ENCODE measurements at places on chromosomes 12 and 14.

DNA sequence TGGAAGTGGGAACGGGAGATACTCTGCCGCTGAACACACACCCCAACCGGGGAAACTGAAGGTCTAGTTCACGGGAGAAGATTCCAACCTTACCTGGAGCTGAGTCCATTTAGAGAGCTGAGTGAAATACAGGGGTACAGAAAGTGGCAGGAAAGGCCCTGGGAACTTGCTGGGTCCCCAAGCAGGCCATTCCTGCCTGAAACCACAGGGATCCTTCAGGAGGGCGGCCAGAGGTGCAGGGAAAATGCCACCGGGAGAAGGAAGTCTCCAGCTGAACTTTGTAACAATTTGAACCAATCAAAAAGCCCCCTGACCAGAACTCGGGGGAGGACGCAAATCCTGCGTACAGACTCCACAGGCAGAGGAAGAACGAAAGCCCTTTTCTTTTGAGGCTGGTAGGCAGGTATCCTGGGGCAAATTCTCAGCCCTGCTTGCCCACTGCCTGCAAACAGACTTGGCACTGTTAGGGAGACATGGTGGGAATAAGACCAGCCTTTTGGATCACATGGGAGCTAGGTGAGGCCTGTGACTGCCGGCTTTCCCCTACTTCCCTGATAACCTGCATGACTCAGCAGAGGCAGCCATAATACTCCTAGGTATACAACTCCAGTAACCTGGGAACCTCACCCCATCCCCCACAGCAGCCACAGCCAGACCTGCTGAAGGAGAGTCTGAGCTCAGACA lies 170.9 kb downstream of the SEC23A start:
- no peak for DNase-seq

DNA sequence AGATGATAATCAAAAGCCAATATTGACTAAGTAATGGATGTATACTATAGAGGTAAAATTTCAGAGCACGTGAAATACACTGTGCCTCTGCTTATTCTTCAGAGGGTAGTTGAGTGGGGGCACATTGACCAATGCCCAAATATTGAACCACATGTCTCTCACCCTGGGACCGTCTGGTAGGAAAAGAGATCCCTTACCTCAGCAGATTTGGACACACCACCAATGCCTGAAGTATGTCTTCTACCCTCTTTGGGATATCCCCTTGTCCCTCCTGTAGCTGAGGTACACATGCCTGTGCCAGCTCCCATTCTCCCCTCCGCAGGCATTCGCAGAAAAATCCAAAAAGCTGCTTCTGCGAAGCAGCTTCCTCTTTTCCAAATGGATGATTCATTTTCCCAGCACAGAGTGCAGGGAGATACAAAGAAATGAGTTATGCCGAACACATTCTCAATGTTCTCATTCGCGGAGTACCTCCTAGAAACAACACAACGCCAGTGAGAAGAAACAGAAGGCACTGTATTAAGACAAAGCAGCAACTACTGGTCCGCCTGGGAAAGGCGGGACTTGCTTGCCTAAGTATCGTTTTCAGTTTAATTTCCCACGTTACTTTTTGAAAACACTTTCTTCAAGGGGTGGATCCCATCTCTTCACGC lies 691 bp downstream of the ZFYVE26 start:
- peak; percentile 57 for DNase-seq

DNA sequence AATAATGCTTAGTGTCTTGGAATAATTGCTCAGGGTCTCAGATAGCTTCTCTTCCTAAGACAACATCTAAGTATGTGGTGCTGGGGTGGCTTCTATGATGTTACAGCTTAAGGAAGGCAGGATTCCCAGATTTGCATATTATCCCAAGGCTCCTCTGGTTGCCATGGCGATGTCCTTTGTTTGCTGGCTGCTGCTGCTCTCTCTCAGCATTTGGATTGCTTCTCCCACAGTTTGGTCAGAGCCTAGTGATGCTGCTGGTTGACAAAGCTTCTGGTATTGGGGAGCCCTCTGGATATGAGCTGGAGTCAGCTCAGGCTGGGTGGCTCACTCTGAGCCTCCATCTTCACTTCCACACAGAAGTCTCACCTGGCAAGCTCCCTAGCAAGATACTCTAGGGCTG lies 56.4 kb upstream of the FBXO33 start:
- DNase-seq: peak; percentile 12

GRCh38 chr12:64567570-64567969 lies 42.7 kb upstream of the RASSF3 start:
- no peak for DNase-seq

DNA sequence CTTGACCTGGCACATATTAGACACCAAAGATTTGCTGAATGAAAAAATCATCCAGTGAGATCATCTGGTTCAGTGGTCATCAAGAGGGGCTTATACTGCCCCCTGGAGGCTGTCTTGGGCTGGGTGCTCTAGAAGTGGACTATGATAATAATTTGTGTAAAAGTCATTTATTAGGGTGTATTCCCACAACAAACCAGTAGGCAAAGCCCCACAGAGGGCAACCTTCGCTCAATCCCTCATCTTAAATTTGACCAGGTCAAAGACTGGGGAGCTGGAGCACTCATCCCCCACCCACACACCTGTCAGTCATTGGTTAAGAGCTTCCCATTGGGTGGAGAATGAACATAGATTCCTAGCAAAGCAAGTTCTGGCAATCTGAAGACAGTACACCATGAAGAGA lies 20.0 kb upstream of the FICD start:
- peak; percentile 17 for DNase-seq
